ENCODE measurements at places on chromosomes 5 and 9.

- no peak for DNase-seq
Measured at GRCh38 chr5:63081402-63081801, 502.8 kb downstream of the LRRC70 start.

DNA sequence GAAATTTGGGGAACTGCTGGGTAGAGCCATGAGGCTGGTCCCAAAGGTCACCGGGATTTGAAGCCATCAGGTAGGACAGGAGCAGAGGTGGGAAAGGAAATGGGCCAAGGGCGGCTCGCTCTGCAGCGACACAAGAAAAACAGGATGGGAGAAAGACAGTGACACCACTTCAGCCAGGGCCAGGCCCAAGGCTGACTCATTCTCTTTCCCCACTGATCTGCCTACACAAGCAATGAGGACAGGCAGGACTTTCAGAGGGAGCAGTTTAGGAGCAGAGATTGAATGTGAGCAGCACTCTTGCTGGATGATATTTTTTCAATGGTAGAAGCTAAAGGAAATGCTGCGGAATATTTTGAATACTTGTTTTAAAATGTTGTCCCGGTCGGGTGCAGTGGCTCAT, 3.5 kb downstream of the RUFY1 start:
- DNase-seq = no peak

DNA sequence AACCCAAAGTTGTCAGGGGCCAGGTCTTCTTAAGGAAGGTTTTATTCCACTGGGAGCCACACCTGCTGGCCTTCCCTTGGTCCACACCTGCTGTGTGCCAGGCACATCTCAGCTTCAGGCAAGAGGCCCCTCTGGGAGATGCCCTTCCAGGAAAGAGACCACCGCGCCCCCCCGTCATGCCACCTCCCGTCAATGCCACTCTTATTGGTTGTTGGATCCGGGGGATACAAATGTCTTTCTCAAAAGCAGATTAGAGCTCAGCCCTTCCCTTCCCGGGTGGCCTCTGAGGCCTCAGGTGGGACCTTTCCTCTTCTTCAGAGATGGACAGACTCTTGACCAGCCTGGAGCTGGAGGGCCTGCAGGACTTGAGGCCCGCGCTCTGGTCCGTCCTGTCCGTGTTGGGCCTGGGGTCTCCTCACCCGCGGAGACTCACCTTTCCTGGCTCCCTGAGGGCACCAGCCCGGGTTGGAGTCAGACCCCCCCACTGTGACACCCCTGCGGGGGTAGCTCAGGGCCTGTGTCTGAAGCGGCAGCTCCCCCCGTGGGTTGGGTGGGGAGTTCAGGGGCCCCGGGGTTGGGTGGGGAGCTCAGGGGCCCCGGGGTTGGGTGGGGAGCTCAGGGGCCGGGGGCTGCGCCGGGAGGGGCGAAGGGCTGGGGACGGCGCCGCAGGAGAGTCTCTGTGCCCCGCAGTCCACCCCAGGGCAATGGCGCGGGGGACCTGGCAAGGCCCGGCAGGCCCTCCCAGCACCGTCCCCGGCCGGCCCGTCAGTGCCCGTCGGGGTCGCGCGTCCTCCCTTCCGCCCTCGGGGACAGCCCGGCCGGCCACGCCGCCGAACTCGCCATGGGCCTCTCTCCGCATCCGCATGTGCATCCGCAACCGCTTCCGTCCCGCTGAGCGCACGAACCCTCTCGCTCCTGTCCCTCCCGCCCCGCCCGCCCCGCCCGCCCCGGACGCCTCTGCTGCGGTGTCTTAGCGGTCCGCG, 3.7 kb upstream of the SLC9A3 start:
- DNase-seq = peak; percentile 82

DNA sequence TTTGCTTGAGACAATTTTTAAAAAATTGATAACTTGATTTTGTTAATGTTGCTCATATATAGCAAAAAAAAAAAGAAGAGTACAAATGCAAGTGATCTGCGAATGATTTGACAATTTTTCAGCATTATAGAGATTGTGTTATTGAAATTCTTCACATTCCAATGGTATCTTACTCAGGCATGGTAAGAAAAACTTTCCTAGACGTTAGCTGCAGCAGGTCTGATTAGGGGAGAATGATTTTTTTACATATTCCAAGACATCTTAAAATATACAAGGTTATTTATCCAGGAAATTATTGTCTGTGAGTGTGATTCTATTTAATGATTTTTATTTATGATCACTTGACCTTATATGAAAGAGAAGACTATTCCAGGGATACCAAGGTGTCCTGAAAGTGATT, 361.9 kb downstream of the MAT2B start:
- no peak for DNase-seq
